ENCODE measurements at places on chromosomes 11 and 22. TPM values are rescaled to one million over a fixed set of nuclear protein-coding genes. Genes with fewer than 3 reads are reported as not detected.

Gene APOL5
- not detected for polyA plus RNA-seq

Gene MEI1
- not detected for polyA plus RNA-seq

Gene PITPNB
- 46.0 TPM for polyA plus RNA-seq

Gene ELMOD1
- 0.08 TPM for polyA plus RNA-seq

Gene DEFB131B
- not detected for polyA plus RNA-seq

Gene GNAZ
- 2.1 TPM for polyA plus RNA-seq

Gene OR5L1
- not detected for polyA plus RNA-seq

Gene FAT3
- polyA plus RNA-seq = 0.61 TPM
